ENCODE measurements at places on chromosomes 1 and 21. TPM values are rescaled to one million over a fixed set of nuclear protein-coding genes. Genes with fewer than 3 reads are reported as not detected.

The FYB2 gene
- total RNA-seq: 2.2 TPM

The PRDM15 gene
- 26.8 TPM for total RNA-seq

The MRPL9 gene
- total RNA-seq: 246 TPM

The GPR161 gene
- 8.1 TPM for total RNA-seq

The PDE4DIP gene
- 101 TPM for total RNA-seq

The KIF17 gene
- total RNA-seq: not detected

The SV2A gene
- 4.6 TPM for total RNA-seq

The RAB42 gene
- total RNA-seq: 4.6 TPM

The FGR gene
- 6.7 TPM for total RNA-seq

The RNF187 gene
- 8.9 TPM for total RNA-seq

The UBL4B gene
- not detected for total RNA-seq

The IVL gene
- total RNA-seq: not detected

The FAM72D gene
- total RNA-seq: not detected

The FH gene
- 9.9 TPM for total RNA-seq

DNA sequence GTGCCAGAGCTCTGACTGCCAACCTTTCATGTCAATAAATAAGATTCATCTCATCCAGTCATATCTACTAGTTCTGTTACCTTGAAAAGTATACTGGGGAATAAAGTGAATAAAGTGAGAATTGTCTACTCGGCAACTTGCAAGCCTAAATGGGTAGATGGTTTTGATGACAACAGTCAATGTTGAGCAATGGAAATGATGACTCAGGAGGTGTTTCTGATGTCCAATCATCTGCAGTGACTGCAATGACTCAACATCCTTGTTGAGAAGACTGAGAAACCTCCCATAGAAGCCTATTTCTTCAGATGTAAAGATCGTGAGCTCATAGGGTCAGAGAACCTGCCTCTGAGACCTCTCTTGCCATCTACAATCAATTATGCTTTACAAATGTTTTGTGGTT, 276.4 kb downstream of the SPATA17 start:
- DNase-seq: no peak

- no peak for DNase-seq
These were observed 70.4 kb downstream of the PRDM16 start for GRCh38 chr1:3139451-3139852.

DNA sequence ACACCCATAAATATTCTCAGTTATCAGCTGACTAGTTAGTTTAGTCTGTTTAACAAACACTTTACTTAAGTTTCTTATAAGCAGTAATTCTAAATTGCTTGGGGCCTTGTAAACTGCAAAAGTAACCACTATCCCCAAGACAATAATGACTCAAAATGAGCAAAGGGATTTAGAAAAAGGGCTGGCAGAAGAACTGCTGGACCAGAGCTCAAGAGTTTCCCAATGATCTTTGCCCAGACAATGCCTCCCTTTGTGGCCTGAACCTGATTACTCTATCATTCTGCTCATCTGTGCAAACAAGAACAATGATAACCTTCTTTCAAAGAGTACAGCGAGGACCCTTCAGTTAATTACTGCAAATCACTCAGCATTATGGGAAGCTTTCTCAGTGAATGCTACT, 123.5 kb downstream of the TIAM1 start:
- DNase-seq: no peak

DNA sequence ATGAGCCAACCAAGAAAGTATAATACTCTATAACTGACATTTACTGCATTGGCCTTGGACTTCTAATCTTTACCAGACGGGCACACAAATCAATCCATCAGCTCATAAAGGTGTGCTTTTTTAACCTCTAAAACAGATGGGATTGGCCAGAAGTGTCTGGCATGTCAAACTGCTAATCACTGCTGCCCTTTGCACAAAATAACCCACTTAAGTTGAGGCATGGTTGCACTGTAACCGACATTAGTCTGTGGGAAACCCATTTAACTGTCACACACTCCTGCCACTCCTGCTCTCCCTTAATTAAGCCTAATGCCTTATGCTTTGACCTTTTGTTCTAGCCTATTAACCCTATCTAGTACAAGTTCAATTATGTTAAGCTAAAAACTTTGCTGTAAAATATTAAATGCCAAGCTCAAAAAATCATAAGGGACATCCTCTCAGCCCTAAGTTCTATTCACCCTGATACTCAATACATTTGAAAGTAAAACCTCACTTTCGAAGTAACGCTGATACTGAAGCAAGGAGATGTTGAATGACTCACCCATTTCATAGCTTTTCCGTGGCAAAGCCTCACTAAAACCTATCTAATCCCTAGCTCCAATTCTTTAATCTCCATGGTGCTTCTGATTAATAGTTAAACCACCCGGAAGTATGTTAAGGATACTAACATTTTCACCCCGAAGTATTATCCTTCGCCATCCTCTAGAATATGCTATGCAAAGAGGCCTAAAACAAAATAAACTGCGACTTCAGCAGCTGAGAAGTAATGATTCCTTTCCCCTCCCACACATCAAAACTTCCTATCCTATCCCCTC, 12.9 kb downstream of the NRIP1 start:
- DNase-seq: peak; percentile 46

DNA sequence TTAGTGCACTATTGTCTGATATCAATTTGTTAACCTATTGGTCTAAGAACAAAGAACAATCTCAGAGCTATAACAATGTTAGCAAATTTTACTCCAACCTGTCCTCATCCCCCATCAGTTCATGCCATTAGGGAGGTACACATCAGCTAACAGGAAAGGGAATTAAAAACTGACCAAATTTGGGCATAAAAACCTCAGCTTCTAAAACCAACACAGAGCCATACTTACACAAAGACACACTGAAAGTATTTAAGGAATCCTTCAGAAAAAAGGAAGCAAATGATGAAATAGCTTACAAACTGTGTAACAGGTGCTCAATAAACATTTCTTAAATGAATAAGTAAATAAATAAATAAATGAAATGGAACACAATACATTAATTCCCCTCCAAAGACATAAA, 89.2 kb downstream of the TTLL7 start:
- no peak for DNase-seq

GRCh38 chr1:8397511-8397910, 79.6 kb downstream of the SLC45A1 start:
- no peak for DNase-seq

DNA sequence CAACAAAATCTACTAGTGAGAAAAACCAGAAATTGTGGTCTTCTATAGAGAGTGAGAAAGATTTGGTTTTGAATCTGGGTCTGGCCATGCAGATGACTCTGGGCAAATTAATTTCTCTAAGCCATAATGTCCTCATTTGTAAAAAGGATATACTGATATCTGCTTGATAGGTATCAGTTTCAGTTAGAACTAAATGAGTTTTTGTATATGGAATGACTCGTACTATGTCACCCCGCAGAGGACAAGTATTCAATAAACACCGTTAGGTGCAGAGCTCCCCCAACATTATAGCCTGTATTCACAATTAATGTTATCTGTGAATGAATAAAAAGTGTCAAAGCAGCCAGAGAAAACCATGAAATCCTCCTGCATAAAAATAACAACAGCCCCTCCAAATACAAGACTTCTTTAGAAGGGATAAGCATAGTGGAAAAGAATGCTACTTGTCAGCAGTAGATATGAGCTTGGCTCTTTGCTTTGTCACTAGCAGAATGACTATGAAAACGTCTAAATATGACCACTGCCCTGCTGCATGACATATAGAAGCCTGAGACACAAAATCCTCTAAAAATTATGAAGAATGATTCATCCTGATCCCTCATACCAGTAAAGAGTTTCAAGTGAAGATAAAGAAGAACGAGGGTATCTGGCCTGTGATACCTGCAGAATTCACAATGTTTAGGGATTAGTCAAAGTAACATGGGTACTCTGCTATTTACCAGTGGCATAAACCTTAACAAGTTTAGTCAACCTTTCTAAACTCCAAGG, 17.8 kb downstream of the SCAF4 start:
- DNase-seq: no peak

- DNase-seq: peak; percentile 75
These were observed 20.1 kb downstream of the DYRK3 start for GRCh38 chr1:206655471-206655882.

GRCh38 chr1:46193984-46194570, 4.2 kb downstream of the POMGNT1 start:
- DNase-seq: no peak

GRCh38 chr1:51432146-51432545, 86.9 kb downstream of the EPS15 start:
- DNase-seq: no peak

DNA sequence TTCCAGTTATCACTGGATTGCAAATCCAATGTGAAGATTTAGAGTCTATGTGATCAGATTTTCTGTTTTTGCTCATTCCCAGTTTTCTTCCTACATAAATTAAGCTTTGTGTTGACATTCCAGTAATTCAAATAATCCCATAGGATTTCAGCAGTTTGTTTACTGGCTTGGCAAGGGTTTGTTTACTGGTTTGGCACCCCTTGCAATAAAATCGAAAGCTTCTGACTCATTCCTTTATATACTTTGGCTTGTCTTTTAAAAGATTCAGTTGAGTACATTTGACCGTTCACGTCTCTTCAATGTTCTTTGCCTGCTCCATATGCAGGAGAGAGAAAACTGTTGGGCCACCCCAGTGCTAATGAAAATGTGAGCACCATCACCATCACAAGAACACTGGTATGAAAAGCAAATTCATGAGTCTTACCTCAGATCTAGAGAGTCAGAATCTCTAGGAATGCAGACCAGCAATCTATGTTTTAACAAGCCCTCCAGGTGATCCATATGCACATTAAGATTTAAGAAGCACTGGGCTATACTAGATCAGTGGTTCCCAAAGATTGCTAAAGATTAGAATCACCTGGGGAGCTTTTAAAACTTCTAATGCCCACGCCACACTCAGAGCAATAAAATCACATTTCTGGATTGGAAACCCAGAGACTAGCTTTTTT, 32.8 kb downstream of the ZC3H11B start:
- no peak for DNase-seq

- no peak for DNase-seq
These were observed 218.5 kb downstream of the PTPRU start for GRCh38 chr1:29454616-29455380.

- no peak for DNase-seq
These were observed 53.5 kb upstream of the TENT5B start for GRCh38 chr1:27065999-27066630.

- no peak for DNase-seq
These were observed 161.6 kb downstream of the LRRC40 start for GRCh38 chr1:70043804-70044203.

DNA sequence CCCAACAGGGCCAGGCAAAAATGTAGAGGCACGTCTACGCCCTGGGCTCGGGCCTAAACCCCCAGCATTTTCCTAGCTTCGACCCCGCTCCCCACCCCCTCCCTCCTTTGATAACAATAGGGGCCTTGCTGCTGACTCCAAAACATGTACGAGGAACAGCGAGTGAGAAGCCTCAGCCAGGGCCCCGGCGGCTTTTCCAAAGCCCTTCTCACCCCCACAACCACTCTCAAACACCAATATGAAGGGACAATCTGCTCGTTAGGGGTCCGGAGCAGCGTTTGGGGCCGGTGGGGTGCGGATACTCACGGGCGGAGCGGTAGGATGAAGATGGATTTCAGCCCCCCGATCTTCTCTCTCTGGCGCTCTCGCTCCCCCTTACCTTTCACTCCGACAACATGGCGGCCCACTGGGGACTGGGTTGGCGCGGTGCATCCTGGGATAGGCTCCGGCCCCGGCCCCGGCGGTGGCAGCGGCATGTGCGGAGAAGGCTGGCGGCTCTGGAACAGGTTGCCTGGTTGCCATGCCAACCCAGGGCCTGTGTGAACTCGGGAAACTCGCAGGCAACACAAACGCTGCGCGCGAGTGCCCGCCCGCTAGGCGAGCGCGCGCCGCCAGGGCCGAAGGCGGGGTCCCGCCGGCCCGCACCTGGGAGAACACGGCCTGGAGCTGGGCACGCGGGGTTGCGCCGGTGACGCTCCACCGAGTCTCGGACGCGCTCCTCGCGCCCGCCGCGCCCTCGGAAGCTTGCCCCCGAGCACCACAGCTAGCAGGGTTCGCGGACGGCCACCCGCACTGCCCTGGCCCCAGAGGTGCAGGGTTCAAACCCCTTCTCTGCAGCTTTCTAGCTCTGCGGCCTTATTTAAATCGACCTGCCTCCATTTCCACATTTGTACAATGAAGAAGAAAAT, at the start of gene PUM1:
Gene PUM1 (minus strand): TSS at position 408 of the 908 bp plus-strand sequence. CDS start 6,151 bp downstream, outside the sequence.
- peak; percentile 100 for DNase-seq

GRCh38 chr1:2267051-2267830, 39.1 kb downstream of the SKI start:
- peak; percentile 37 for DNase-seq

GRCh38 chr1:29393451-29393826, 157.1 kb downstream of the PTPRU start:
- no peak for DNase-seq

DNA sequence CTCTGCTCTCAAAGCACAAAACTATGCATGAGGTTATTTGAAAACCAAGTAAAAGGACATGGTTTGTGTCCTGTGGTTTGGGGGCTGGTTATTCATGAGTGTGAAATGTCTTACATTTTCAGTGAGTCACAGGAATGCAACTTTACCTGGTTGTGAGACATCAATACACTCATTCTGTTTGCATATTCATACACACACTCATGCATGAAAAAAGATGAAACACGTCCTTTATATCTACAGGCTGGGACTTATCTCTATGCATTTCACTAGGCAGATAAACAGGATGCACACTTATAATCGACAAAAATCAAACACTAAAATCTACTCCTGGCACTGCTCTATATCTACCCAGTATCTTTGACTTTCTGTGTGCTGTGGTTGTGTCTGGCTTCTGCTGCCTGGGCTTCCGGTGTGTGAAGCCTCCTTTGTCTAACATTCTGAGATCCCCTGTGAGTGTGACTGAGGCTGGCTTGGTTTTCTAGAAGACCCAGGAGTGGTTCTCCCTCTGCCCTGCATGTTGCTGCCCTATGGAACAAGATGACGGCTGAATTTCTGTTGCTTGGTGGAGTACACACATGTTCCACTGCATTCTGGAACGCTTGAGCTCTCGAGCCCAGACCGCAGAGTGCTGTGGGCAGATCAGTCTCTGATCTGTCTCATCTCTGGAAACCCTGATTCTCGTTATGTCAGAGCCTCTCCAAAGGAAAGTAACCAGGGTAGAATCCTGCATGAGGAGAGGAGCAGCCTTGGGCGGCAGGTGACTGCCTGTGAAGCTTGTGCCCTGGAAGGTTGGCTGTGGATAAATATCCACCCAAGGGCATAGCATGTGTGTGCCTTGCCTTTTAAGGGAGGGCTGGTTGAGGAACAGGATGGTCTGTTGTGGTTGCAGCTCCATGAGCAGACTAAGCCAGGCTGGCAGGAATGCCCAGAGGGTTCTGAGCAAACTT, 19.7 kb upstream of the FASLG start:
- peak; percentile 32 for DNase-seq
